ENCODE measurements at places on chromosomes 11 and 22.

DNA sequence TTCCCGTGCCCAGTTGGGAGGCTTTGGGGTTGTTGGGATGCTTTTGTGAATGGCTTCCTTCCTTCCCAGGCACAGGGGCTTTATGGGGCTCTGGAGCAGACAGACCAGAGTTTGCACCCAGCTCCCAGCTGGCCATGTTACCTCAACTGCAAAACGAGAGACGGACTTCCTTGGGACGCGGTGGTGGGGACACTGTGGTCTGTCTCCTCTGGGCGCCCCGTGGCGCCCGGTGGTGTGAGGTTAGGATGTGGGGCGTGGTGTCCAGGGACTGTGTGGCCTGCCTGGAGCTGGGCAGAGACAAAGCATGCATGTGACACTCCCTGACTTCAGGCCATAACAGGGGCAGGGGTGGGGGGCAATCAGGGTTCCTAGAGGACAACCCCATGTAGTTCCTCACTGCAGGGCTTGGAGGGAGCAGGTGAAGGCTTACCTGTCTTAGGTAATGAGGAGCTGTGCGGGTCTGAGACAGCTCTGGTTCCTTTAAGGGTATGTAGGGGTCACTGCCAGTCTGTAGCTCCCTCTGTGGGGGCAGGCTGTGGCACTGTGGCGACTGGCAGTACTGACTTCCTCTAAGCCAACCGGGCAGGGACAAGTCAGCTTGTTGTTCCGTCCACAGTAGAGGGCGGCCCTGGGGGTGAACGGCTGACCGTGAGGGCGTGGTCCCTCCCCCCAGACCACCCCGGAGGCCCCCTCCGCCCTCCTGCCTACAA is 14.4 kb downstream of the KCNQ1 start:
- no peak for DNase-seq

- DNase-seq, result no peak
Measured at GRCh38 chr11:33643167-33643824, 57.3 kb downstream of the C11orf91 start.

DNA sequence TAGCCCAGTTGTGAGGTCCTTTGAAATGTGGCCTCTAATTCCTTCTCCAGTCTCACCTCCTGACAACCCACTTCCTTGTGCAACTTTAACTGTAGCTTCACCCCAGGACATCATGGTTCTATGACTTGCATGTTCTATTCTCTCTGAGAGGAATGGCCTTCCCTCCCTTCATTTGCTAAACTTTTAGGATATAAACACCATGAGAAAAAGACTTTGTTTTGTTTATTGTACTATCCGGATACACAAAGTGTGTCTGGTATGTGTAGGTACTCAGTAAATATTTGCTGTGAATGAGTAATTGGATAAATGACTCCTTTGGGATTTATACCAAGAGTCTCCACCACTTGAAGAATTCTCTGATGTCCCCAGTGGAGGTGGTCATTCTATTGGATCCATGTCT is 547.6 kb downstream of the INSC start:
- DNase-seq, result no peak

- no peak for DNase-seq
Measured at GRCh38 chr22:43167001-43167589, 15.7 kb downstream of the TSPO start.

DNA sequence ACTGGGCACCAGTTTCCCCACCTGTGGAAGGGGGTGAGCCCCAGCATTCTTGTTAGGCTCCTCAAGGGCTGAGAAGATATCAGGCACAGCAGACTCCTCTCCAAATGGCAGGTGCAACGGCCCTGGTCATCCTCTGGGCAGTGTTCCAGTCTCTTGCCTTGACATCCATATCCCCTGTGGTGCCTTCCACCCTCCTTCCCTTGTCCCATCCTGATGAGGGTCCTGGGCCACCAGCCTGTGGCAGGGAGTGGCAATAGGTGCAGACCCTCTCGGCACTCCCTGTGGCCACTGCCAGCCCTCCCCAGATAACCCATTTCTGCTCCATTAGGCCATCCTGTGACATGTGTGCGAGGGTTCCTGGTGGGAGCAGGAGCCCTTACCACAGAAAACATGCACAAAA is 78.8 kb upstream of the NECTIN1 start:
- DNase-seq, result no peak

DNA sequence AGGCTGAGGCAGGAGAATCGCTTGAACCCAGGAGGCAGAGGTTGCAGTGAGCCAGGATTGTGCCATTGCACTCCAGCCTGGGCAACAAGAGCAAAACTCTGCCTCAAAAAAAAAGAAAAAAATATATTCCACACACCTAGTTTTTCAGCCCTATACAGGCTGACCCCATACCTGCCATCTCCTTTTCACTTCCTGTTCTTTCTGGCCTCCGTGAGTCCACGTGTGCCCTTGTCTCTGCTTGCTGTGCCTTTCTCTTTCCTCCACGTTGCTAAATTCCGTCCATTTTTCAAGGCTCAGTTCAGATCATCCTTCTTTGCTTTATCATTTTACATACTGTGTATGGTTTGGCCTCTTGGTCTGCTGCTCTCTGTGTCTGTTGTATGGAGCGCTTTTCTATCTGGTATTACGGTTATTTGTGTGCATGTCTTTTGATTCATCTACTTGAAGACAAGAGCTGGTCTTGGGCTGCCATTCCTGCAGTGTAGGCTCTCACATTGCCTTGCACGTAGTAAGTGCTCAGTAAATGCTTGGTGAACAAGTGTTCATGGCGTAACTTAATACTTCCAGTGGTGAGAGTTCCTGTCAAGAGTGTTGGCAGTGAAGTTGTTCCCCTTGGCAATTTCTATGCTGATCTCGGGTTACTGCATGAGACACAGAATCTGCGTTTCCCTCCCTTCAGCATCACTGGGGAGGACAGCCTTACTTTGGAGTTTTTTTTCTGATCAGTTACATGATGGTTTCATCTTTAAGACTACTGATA is 57.5 kb downstream of the PTPRJ start:
- DNase-seq, result no peak

GRCh38 chr11:15636521-15637089 is 521.9 kb downstream of the INSC start:
- no peak for DNase-seq

GRCh38 chr11:17145972-17146371 is 61.8 kb downstream of the PIK3C2A start:
- DNase-seq, result no peak

DNA sequence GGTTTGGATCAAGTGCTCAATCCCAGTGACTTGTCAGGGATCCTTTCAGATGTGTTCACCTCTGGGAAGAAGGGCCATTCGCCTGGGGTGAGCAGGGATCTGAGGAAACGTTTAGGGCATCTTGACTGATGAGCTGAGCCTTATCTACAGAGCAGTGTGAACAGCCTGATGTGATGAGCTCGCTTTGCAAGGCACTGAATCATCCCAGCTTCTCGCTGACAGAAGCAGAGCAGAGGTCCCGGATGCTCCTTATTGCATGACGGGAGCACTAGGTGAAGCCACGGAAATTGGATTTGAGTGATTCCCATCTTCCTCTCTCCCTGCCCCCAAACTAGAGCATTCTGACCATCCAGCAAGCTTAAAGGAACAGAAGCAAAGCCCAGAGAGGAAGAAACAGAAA is 46.5 kb downstream of the SEZ6L start:
- no peak for DNase-seq

- no peak for DNase-seq
Measured at GRCh38 chr11:34654483-34655334, 33.8 kb downstream of the EHF start.

GRCh38 chr11:22753416-22753815 is 76.2 kb downstream of the SVIP start:
- DNase-seq, result no peak

DNA sequence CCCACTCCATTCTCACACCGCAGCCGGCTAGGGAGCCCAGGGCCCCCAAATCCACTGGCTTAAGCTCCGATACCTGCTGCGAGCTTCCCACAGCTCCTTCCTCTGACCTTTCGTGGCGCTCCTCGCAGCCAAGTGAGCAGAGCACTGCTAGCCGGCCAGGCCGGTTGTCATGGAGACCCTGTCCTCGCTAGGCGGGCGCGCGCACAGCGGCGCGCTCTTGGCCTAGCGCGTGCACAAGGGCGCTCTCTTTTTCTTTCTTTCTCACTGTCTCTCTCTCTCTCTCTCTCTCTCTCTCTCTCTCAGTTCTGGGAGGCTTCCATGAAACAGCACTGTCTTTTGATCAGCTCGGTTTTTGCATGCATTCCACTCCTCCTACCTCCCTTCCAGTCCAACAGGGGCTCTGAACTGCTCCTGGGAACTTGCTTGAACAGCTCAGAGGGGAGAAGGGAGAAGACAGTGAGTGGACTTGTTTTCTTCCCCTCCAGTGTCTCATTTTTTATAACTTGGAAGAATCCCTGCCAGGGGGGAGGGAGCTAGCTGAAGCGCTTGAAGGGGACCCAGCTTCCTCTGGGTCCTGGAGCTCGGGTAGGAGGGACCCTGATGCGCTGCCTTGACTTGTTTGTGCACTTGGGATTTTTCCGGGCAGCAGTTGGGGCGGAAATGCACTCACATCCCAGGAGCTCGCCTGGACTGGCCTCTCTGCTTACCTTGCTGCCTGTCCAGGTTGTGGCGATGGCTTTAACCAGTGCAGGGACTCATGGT is 100.3 kb upstream of the AKIP1 start:
- no peak for DNase-seq

GRCh38 chr11:94705419-94705818 is 62.7 kb upstream of the AMOTL1 start:
- DNase-seq, result no peak

DNA sequence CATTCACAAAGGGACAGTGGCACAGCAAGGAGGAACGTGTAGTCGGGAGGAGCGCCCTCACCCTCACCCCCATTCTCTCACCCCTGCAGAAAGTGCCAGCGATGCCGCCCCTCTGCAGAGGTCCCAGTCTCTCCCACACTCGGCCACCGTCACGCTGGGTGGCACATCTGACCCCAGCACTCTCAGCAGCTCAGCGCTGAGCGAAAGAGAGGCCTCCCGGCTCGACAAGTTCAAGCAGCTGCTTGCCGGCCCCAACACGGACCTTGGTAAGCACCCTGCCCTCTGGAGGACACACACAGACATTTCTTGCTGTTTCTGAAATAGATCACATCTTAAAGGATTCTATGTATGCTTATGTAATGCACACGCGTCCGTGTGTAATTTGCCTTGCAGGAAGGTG is 34.9 kb downstream of the TBC1D22A start:
- DNase-seq, result no peak

DNA sequence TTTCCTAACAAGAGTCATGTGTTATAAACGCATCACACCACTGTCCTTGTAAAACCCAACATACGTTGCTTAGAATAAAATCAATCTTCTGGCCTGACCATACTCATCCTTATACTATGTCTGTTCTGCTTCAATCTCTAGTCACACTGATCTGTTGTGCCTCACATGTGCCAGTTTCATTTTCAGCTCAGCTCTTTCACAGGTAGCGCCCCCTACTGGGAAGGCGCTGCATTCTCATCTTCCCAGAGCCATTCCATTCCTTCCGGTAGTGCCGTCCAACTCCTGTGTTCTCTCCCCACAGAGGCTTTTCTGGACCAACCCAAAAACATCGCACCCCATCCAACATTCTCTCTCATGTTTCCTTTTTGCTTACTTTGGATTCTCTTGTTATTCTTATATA is 22.2 kb downstream of the CASP5 start:
- DNase-seq, result peak; percentile 34

- DNase-seq, result no peak
Measured at GRCh38 chr22:42680648-42681047, 31.5 kb upstream of the CYB5R3 start.

- no peak for DNase-seq
Measured at GRCh38 chr11:134581121-134581626, 169.1 kb upstream of the B3GAT1 start.

DNA sequence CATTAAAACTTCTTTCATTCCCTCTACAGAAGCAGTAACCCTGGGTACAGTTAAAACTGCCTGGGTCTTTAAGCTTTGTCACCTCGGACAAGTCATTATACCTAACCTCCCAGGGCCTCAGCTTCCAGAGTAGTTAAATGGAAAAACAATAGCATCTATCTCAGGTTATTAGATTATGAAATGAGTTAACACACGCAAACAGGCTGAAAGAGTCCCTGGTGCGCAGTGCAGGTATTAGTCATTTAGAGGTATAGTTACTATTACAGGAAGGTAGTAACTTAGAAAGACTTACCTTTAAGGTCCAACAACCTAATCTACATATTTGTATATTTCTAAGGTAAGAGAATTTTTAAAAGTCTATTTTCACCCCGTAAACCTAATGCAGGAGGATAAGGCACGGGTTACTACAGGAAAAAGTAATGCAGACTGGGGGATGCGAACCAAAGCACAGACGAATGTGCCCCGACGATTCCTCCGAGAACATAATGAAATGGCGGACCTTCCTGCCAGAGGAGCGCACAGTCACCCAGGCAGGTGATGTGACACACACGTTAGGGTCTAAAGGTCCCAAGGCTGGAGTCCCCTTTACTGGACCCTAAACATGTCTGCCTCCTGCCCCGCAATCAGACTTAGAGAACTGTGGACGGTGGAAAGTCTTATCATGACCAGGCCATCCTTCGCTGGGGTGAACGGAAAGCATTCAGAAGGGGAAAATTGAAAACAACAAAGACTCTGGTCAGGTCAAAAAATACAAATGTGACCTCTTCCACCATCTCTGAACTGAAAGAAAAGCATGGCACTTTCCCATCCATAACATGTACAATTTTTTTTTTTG is 1.3 kb downstream of the NAP1L4 start:
- DNase-seq, result no peak

GRCh38 chr11:126007238-126007637 is 55.4 kb downstream of the CDON start:
- no peak for DNase-seq

DNA sequence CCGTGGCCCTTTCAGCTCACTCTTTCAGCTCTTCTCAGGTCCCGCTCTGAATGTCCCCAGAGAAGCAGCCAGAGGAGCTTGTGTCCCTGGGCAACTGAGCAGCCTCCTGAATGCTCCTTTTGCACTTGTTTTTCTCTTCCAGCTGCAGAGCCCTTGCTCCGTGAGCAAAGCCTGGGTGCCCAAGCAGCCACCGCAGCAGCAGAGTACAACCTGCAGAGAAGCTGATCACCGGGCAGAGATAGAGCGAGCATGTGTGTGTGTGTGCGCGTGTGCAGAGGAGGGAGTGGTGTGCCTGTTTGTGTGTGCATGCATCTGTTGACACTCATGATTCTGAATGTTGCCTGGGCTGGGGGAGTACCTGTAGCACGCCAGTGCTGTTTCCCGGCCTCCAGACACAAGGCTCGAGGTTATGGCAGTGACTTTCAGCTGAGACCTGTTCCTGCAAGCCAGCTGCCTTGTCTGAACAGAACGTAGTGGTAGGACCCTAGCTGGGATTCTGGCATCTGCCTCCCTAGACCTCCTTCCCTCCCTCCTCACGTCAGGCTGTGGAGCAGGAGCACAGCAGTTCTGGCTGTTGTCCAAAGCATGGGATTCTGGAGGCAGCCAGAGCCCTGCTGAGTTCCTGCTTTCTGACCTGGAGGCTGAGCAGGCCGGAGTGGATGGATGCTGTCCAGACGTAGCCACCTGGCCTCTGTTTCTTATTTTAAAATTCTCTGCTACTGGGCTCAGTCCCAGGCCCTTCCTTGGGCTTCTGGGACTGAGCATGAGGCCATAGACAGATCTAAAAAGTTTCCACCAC is 4.5 kb upstream of the MAPK8IP1 start:
- no peak for DNase-seq
